ENCODE measurements at places on chromosomes 12 and 14.
A peak's percentile ranks its signal among the peaks of the same experiment; 100 is the strongest.

DNA sequence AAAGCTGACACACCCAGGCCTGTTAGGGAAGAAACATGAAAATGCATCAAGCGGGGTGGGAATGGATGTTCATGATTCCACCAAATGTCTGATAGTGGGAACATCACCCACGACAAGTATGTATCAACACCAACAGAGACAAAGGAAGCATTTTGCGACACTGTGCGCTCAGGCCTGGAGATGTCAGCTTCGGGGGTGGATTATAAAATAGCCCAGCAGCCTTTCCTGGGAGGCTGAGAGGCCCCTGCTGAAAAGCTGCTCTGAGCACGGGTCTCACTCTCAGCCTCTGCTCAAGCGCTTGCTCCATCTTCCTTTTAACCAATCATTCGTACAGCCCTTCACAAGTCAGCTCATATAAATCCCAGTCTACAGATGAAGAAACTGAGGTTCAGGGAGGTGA is 213.5 kb downstream of the BCL11B start:
- DNase-seq, result no peak

GRCh38 chr14:50829489-50830043 is 1.4 kb downstream of the NIN start:
- no peak for DNase-seq

- no peak for DNase-seq
These were observed 4.3 kb downstream of the PLEKHG6 start for GRCh38 chr12:6314776-6315175.

- no peak for DNase-seq
These were observed 9.5 kb downstream of the CLIP1 start for GRCh38 chr12:122412851-122413433.

- no peak for DNase-seq
These were observed 19.3 kb upstream of the NCOR2 start for GRCh38 chr12:124586756-124587155.

GRCh38 chr12:49131894-49132461 is 783 bp upstream of the TUBA1B start:
- DNase-seq, result no peak

GRCh38 chr12:117527479-117527855 is 166.0 kb upstream of the NOS1 start:
- no peak for DNase-seq

- peak; percentile 95 for DNase-seq
These were observed at the start of gene STRAP for GRCh38 chr12:15882118-15882971. TSS of gene STRAP (plus strand) at chr12:15882387. CDS start at chr12:15882708, 321 bp downstream.

GRCh38 chr12:117037289-117038022 is 61.8 kb downstream of the TESC start:
- no peak for DNase-seq

DNA sequence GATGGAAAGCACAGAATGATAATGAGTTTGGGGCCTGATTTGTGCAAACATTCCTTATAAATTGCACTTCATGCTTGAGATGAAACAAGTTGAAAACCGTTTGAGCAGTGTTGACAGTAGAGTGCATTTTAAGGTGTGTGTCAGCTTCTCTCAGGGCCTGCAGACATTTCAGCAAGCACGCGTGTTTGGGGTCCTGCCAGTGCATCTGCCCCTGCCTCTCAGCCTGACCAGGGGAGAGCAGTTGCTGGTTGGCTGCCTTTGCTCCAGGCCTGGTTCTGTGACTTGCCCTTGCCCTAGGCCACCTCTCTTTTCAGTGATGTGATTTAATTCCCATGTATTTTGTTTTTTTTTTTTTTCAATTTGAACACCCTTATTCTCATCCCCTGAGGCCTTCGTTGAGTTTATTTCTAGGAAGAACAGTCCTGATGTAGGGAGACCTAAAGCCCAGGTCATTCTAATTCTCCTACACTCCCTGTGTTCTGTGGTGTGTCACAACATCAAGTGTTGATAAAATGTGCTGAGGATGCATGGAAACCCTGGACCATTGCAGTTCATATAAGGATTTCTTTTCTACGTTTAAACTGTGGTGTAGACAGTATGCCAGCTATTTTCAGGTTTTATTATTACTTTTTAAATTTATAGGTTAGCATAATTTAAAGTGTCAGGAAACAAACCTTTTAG is 40.1 kb upstream of the AMN start:
- DNase-seq, result no peak

- no peak for DNase-seq
These were observed 88.1 kb upstream of the CCDC175 start for GRCh38 chr14:59664741-59665140.
